Naive thymus-derived CD4-positive, alpha-beta T cell (primary cell): ENCODE measurements at places on chromosomes 6 and 20. TPM values are rescaled to one million over a fixed set of nuclear protein-coding genes. Genes with fewer than 3 reads are reported as not detected.

DNA sequence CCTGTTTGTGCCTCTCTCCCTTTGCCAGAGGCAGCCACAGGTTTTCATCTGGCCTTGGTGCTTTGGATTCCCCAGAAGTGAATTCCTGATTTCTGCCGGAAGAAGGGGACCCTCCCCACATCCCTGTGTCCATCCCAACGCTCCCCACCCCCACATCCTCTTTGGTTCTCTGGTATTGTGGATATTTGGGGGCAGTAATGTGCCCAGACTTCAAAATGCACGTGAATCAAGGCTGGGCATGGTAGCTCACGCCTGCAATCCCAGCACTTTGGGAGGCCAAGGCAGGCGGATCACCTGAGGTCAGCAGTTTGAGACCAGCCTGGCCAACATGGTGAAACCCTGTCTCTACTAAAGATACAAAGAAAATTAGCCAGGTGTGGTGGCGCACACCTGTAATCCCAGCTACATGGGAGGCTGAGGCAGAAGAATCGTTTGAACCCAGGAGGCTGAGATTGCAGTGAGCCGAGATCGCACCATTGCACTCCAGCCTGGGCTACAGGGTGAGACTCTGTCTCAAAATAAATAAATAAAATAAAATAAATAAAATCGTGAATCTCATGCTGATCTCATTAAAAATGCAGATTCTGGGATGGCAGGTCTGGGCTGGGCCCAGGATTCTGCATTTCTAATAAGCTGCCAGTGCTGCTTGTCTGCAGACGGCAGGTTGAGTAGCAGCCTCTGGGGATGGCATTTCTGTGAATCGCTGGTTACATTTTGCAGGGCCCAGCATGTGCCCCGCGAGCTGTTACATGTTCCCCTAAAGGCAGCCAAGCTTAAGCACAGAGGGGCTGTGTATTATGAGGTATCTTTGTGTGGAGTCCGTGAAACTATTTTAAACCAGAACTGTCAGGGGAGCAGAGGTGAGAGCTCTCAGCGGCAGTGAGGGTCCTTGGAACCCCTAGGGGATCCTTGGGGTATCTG, 49.0 kb downstream of the SYNJ2 start:
- DNase-seq, result no peak

The HDGFL1 gene
- not detected for total RNA-seq

- DNase-seq, result no peak
Observed at GRCh38 chr6:82767037-82767436, 298.6 kb downstream of the UBE3D start.

The PROKR2 gene
- not detected for total RNA-seq

- no peak for DNase-seq
Observed at GRCh38 chr6:150567380-150567779, 32.3 kb upstream of the PLEKHG1 start.

The ASIP gene
- total RNA-seq, result not detected

The BCAS4 gene
- total RNA-seq, result 13.6 TPM

GRCh38 chr6:73579389-73579788, 58.6 kb upstream of the EEF1A1 start:
- no peak for DNase-seq

- no peak for DNase-seq
Observed at GRCh38 chr6:84027340-84028181, 6.0 kb upstream of the MRAP2 start.

DNA sequence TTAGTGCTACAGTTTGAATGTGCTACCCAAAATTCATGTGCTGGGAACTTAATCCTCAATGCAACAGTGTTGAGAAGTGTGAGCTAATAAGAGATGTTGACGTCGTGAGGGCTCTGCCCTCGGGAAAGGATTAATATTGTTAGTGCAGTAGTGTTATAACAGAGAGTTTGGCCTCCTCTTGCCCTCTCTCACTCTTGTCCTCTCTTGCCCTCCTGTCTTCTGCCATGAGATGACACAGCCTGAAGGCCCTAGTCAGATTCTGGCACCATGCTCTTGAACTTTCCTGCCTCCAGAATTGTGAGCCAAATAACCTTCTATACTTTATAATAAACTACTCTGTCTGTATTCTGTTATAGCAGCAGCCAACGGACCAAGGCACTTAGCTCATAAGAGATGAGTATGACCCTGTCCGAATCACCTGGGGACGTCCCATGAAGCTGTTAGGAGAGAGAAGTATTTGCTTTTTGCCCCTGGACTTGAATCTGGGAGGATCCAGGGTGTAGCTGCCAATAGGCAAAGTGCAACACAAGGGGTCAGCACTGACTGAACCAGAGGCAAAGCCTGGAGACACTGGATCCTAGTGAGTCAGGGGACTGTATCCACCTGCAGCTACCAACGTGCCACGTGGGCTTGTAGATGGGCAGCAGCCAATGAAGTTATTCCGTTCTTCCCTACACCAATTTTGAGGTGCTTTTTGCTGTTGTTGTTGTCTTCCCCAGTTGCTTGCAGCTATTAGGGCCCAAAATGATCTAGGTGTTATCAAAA, 233.7 kb downstream of the THBS2 start:
- DNase-seq, result no peak

DNA sequence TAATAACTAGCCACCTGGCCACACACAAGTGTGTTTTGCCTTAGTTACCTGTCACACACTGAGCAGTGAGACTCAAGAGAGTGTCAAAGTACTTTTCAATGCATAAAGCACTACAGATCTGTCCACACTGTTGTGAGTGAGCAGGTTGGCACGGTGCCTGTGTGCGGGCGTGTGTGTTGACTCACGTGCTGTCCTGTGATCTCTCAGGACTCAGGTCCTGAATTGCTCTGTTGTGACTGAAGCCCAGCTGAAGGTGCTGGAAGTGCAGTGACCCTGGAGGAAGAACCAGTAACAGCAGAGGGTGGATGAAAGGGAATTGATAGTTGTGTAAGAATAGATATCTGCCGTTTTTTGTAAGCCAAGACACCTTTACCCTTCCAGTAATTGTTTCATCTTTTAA, 18.3 kb downstream of the SLC16A10 start:
- no peak for DNase-seq

The LGSN gene
- total RNA-seq, result not detected

GRCh38 chr6:101502818-101503217, 109.3 kb downstream of the GRIK2 start:
- no peak for DNase-seq

The CALHM4 gene
- total RNA-seq, result not detected

The CYP39A1 gene
- not detected for total RNA-seq

GRCh38 chr6:88220493-88220892, 54.3 kb upstream of the CNR1 start:
- no peak for DNase-seq

DNA sequence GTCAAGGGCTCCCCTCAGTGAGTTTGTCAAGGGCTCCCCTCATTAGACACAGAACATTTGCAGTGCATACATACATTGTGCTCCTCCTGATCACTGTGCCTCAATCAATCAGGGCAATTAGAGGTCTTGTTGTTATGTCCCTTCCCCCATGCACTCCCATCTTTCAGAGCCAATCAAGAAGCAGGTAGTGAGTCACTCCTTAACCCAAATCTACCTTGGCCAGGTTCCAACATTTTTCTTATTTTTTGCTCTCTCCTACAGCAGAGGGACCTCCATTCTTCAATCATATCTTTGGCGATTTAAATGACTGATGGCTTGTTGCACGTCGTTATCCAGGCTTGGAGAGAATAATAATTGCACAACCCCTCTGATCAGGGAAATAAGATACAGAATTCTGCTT, 409.9 kb upstream of the SPTLC3 start:
- DNase-seq, result no peak

GRCh38 chr6:66496659-66497058, 789.6 kb upstream of the EYS start:
- no peak for DNase-seq

DNA sequence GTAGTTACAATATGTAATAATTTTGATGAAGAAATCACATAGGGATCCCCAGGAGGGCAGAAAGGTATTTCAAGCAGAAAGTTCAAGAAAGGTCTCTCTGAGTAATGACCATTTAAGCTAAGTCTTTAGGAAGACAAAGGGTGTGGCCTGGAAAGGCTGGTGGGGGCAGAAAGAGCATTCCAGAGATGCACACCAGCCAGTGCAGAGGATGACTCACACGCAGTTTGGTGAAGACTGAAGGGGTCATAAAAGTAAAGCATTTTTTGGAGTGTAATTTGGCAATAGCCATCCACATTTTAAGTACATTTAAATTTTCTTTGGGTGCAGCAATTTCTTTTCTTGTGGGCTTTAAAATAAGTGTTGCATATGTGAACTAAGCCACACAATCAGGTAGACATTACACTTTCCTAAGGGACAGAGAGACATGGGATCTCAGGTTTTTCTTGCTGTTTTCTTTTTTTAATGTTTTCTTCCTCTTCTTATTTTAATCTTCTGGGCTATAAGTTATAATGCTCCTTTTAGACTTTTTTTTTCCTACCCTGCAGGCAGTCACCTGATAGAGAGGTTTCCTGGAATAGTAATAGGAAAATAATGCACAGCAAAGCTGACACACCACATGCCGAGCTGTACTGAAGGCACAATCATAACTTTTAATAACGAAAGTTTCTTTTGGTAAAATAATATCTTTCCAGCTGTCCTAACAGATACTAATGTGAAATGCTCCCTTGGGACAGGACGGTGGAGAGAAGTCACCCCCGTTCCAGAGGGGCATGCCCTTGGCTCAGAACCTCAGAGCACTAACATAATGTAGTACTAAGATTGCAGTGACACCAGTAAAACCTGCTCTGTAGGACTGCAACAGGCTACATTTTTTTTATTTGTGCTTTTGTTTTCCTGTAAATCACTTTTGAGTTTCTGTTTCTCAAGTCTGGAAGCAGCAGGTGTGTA, 49.6 kb upstream of the PTPRK start:
- no peak for DNase-seq

- DNase-seq, result no peak
Observed at GRCh38 chr6:126198631-126199030, 141.3 kb upstream of the CENPW start.

GRCh38 chr6:104728448-104728847, 131.3 kb downstream of the HACE1 start:
- no peak for DNase-seq

- no peak for DNase-seq
Observed at GRCh38 chr6:53159558-53159957, 10.9 kb upstream of the GCM1 start.

The CFAP206 gene
- not detected in 2 replicates for total RNA-seq

- no peak for DNase-seq
Observed at GRCh38 chr6:142597836-142598235, 296.0 kb downstream of the ADGRG6 start.

GRCh38 chr20:10848810-10849370, 175.1 kb upstream of the JAG1 start:
- no peak for DNase-seq

The OPN5 gene
- not detected for total RNA-seq

DNA sequence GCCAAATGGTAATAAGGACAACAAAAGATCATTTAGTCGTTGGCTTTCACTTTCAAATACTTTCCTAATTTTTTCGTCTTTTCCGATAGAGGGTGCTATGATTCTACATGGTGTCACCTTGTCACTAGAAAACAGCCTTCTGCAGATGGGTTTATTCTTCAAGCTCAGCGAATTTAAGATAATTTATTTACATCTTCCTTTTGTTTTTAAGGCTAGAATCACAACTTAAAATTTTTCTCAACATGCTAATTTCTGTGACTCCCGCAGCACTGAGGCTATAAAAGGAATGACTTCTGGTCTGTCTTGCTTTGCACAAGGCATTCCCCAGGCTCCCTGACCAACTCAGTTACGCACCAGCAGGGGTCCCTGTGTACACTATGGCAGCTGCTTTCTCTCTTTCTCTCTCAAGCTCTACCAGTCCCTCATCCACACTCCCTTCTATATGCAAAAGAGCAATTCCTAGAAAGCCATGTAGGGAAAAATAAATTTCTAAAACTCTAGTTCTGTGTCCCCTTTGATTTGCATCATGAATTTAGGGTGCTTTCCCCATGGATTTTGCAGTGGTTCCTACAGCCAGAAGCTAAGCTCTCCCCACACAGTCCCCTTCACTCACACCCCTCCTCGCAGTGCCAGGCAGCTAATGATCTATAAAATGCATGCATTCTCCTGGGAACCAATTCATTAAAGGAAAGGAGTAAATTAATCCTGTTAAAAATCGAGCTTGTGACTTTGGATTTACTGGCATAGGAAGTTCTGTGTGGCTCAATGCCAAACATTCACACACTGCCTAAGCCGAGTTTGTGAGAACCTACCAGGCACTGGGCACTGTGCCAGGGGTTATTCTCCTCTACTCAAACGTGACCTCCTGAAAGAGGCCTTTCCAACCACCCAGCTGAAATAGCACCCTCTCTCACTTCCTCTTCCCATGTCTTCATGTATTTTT, 74.5 kb downstream of the DCDC2 start:
- DNase-seq, result peak; percentile 13

The SLCO4A1 gene
- 0.92 TPM for total RNA-seq

The FAM83C gene
- not detected for total RNA-seq

GRCh38 chr6:33699739-33700138, 11.8 kb downstream of the UQCC2 start:
- no peak for DNase-seq

DNA sequence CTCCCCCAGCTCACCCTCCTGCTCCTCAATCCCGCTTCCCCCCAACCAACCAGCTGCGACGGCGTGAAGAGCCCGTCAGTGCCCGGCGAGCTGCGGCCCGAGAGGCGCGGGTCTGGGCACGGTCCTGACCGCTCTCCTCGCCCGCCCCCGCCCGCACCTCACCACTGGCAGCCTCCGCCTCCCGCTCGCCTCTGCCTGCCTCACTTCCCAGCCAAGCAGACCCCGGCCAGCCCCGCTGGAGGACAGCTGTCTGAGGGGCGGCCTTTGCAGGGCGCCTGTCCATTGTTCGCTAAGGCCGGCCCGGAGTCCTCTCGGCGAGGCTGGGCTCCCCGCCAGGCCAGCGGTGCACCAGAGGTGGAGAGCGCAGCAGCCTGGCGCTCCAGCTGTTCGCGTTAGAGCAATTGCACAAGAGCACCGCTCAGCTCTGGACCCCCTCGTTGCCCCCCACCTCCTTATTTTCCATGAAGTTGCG, 1.3 kb downstream of the SOBP start:
- DNase-seq, result peak; percentile 1

DNA sequence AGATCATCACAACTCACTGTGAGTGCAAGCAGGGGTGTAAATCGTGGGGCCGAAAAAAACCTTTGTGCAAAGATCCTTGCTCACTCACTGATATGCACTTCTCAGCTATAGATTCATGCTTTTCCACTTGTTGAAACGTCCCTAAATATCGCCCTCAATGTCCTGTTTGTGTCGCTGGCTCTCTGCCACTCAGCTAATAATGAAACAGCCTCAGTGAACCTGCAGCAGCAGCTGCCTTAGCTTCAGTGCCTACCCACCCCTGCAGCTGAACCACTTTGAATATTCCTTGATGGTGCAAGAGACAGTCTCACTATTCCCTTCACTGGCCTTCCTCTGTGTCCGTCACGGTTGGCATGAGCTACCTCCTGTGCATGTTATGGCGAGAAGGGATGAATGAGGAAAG, 128.9 kb upstream of the NAA20 start:
- no peak for DNase-seq

The TCFL5 gene
- total RNA-seq, result 3.7 TPM

The SRSF12 gene
- not detected for total RNA-seq

The SYNDIG1 gene
- total RNA-seq, result not detected

The PGM3 gene
- 22.1 TPM for total RNA-seq
